ENCODE measurements at places on chromosomes 6 and 20.
A peak's percentile ranks its signal among the peaks of the same experiment; 100 is the strongest.

DNA sequence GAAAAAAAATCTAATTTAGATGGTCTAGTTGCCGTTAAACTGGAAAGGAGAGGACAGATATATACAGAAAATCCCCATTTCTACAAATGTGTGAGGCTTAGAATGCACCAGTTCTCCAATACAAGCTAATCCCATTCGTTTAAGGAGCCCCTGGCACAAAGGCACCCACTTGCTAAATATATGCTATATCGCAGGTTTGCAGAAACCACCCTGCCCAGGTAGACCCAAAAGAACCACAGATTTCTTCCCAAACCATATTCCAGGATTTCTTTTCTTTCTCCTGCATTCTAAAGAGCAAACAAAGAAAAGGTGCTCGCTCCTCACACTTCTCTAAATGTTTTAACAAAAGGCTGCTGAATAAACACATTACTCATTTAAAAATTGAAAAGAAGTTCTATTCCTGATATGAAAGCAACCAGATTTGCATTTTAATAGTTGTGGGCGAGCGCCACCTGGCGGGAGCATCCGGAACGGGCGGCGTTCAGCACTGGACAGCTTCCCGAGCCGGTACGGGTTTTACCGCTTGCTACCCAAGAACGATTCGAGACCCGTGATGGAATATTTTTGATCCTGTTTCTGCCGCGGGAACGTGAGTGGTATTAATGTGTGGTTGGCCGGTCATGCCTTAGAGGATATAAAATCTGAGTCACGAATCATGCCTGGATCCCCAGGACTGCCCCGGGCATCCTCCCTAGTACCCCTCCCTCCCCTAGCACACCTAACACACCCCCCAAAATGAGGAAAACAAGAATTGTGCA is 2.1 kb downstream of the PTPRT start:
- peak; percentile 96 for DNase-seq

DNA sequence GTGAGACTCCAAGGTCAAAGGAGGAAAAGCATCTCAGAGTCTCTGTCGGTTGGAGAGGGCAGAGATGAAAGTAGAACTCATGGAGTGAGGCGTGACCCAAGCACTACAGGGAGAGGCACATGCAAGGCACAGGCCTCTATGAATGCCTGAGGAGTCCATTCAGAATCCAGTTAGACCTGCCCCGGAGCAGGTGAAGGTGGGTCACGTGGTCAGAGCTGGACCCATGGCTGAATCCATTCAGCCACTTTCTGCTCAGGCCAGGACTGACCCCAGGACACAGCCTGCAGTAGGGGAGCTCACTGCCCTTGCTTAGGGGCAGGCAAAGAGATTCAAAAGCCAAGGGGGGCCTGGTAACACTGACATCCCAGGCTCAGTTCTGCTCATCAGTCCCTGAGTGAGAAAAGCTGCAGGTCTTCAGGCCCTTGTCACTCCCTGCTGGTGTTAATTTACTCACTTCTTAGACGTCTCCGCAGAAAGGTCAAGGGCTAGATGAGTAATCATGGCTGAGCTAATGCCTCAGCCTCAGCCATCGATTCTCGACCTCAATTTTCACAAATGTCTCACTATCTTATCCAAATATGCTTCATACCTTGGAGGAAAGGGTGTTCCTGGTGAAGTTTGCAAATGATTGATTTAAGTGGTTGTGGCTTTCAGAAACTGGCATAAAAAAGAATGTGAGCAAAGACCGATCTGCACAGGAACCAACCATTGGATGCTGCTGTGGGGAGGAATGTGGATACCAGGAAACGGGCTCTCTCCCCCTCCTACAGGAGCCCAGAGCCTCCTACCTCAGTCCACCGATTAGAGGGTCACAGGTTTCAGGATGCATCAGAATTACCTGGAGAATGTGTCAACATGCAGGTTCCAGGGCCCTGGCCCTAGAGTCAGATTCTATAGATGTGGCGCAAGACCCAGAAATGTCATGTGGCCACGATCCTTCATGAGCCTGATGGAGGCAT is 584.4 kb downstream of the PTPRT start:
- DNase-seq = no peak

DNA sequence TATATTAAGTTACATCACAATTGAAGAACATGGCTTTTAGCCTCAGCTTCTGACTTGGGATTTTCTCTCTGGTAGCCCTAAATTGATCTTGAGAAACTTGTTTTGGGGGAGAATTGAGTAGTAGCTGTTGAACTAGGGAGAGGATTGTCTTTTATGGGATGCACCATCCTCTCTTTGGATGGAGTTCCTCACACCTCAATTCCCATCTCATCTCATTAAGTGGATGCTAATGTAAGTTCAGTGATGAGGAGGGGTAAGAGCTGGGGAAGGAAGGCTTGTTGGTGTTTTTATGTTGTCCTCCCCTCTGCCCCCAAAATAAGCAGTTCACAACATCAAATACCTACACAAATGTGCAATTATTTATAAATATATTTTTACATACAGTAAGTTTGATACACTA is 4.0 kb downstream of the GJA1 start:
- DNase-seq = no peak

- DNase-seq = no peak
Measured at GRCh38 chr20:50859161-50859560, 64.3 kb downstream of the BCAS4 start.

- no peak for DNase-seq
Measured at GRCh38 chr6:118659513-118660217, 8.3 kb upstream of the CEP85L start.

DNA sequence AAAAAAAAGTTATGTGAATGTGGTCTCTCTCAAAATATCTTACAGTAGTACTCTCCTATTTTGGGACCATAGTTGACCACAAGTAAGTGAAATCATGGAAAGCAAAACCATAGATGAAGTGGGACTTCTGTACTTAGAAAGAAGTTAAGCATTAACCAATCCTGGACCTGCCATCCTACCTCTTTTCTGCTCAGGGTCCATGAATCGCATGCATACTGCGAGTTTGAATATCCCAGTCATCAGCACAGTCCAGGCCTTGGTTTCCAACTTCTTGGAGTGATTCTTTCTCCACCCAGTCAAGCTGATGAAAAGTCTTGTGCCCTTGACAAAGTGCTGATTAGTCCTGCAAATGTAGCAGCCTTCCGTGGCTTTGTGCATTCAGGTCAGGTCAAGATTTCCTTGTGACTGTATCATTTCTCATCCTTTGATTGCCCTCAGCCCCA is 46.0 kb downstream of the RNF217 start:
- DNase-seq = no peak

GRCh38 chr20:18957328-18957727 is 143.7 kb downstream of the SCP2D1 start:
- DNase-seq = no peak

DNA sequence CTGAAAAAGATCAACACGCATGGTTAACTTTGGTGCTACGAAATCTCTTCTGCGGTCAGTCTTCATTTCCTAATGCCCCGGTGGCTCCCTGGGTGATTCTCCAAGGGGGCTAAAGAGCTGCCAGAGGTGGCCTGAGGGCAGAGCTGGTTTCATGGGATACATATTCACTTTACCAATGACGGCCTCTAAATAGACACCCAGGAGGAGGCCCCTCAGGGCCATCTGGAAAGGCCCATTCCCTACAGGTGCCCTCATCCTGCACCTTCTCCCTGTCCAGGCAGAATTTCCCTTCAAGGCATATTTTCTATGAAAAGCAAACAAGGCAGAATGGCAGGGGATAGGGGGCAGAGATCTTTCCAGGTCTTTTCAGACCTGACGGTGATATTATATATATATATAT is 12.5 kb downstream of the BNIP5 start:
- no peak for DNase-seq

GRCh38 chr6:129114636-129115391 is 231.9 kb downstream of the LAMA2 start:
- DNase-seq = no peak

- no peak for DNase-seq
Measured at GRCh38 chr20:7772371-7772770, 167.9 kb downstream of the HAO1 start.

GRCh38 chr6:10315034-10315433 is 99.8 kb downstream of the TFAP2A start:
- DNase-seq = no peak

- DNase-seq = peak; percentile 25
Measured at GRCh38 chr6:2959909-2960719, 11.3 kb downstream of the SERPINB6 start.

DNA sequence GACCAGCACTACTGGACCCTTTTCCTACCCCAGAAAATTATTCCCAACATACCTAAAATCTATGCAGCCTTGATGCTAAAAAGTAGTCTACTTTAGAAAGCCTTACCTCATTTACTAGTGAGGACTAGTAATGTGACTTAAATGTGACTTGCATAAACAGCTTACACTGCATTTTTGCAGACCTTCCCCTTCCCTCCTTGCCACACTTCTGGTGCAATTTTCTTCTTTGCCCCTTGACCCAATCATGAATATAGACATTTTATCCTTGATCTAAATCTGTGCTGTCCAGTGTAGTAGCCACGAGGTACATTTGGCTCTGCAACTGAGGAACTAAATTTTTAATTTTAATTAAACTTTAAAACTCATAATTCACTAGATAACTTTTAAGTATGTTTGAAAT is 7.0 kb upstream of the ZKSCAN8 start:
- no peak for DNase-seq

DNA sequence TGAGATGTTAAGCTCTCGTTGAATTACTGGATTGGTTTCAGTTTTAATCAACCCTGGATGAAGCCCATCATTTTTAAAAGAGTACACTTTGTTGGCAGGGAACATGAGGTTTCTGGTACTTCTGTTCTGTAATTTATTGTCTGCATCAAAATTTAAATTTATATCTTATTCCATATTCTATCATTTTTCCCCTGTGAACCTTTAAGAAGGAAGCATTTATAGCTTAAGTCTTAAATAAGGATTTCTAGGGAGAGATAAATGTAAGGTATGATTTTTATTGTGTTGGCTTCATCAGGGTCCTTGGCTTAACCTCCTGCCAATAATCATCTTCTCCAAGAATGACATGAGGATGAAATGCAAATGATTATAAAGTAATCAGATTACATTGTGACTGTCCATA is 40.6 kb downstream of the MLIP start:
- no peak for DNase-seq

- no peak for DNase-seq
Measured at GRCh38 chr6:145373826-145374225, 361.5 kb downstream of the EPM2A start.

- no peak for DNase-seq
Measured at GRCh38 chr6:110190726-110191125, 10.5 kb downstream of the CDC40 start.

DNA sequence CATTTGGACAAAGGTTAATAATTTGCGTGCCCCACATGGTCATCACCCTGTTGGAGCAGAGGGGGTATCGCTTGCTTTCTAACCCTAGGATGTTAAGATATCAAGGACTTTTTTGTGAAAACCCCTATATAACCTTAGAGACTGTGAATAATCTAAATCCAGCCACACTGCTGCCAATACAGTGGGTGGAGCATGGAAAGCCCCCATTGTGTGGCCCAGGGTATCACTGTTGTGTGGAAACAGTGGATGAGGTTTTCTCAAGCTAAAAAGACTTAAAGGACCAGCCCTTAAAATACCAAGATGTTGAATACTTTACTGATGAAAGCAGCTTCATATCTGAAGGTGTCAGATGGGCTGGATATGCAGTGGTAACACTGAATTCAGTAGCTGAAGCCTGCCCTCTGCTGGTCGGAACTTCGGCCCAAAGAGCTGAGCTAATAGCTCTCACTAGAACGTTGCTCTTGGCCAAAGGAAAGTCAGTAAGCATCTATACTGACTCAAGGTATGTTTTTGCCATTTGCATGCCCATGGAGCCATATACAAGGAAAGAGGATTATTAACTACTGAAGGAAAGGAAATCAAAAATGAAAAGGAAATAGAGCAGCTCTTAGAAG is 695.2 kb downstream of the PHF3 start:
- no peak for DNase-seq

DNA sequence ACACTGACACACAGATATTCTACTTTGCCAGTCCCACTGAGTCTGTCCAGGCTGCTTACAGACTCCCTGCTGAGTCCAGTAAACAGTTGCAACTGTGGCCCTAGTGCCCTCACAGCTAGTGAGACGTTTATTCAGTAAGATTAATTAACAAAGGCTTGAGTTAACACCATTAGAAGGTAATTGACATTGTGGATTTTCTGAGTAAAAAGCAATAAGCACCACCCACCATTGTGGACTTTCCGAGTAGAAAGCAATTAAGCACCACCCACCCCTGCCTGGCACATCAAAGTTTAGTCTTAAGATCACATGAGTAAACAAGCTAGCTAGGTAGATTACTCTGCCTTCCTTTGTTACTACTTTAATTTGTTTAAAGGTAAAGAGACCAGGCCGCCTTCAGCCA is 408.6 kb upstream of the IMPG1 start:
- DNase-seq = no peak

DNA sequence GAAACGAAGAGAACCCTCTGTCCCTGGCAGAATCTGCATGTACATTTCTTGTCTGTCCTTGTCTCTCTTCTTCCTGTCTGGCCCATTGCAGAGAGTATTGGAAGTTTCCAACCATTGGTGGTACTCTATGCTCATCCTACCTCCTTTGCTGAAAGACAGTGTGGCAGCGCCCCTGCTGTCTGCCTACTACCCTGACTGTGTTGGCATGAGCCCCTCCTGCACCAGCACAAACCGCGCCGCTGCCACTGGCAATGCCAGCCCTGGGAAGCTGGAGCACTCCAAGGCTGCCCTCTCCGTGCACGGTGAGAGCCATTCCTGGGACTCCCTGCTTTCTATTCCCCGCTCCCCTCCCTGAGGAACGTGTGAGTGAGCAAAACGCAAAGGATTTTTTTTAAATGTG is 32.5 kb downstream of the KDM1B start:
- no peak for DNase-seq

- DNase-seq = no peak
Measured at GRCh38 chr6:155041741-155042279, 46.7 kb downstream of the TIAM2 start.

DNA sequence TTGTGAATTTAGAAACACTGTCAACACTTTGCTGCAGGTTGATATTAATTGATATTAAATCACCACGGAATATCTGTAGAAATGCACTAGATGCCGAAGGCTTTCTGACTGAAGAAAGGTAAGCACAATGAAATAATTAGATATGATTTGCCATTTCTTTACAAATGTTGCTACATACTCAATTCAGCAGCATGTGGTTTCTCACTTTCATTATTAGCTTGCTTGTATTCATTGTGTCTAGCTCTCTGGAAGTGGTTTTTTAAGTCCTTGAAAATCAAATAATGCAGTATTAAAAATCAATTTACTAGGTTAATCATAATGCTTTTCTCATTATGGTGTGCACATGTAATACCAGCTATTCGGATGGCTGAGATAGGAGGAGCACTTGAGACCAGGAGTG is 231.3 kb upstream of the MARCKS start:
- no peak for DNase-seq

- no peak for DNase-seq
Measured at GRCh38 chr6:129460221-129460620, 249.8 kb downstream of the ARHGAP18 start.
